ENCODE measurements at places on chromosomes 16 and 17.

DNA sequence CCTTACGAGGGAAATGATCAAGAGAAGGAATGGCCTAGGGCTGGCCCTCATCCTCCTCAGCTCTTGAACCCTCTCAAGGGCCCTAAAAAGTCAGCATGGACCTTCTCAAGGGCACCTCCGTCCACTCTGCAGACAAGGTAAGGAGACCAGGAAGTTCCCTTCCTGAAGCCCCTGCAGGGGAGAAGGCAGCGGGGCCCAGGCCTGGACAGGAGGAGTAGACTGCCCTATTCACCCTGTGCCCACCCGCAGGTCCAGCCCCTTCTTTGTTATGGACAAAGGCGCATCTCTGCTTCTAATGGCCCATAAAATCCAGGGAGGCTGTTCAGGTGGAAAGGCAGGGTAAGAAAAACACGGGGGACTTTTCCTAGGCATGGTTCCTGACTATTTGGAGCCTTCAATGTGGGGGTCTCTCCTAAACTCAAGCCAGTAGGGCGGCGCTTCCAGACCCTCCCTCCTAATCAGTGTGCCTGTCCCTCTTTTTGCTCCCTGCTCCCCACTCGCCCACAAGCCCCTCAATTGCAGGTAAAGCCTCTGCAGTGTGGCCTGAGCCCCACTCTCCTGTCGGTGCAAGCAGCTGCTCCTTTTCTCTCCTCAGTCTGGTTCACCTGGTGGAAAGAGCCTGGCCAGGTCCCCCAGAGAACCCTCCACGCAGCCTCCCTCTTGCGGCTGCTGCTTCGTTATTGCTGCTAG, 28.2 kb downstream of the AXIN2 start:
- DNase-seq = no peak

DNA sequence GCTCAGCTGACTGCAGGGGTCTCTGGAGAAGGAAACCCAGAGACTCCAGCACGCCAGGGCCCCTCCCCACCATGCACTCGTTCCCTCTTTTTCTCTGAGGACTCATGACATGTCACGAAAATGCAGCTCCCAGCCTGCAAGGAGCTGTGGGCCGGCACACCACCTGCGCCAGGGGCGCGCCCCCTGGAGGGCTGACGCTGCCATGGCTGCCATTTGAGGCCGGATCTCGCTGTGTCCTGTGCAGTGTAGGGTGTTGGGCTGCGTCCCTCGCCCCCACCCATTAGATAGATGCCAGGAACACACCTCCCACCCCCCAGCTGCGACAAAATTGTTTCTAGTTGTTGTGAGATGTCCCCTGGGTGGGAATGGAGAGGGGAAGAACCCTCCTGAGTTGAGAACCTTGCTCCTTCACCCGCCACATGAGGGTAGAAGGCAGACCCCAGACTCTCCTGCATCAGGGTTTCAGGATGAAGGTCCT, 8.2 kb downstream of the SYNGR2 start:
- DNase-seq = no peak

DNA sequence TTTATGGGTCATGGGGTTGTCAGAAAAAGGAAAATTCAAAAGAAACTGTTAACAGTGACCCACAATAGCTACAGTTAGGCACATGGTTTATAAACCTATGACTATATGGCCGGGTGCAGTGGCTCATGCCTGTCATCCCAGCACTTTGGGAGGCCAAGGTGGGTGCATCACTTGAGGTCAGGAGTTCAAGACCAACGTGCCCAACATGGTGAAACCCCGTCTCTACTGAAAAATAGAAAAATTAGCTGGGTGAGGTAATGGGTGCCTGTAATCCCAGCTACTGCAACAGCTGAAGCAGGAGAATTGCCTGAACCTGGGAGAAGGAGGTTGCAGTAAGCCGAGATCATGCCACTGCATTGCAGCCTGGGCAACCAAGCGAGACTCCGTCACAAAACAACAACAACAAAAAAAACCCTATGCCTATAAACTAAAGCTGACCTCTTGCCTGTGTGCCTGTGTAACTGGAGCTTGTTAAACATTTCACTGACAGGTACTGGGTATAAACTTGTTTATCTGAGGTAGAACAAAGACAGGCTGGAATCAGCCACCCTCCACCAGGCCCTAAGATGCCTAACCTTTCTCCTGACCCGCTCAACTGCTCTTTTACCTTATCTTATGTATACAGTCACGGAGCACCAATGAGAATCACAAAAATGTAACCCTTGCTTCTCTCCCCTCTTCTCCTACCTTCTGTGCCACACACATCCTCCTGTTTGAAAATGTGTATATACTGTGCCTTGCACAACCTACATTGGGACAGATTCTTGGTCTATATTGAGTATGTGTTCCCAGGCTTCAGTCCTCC, 62.9 kb upstream of the ATF7IP2 start:
- no peak for DNase-seq

GRCh38 chr16:15658149-15658548, 8.1 kb downstream of the NDE1 start:
- DNase-seq = no peak
